ENCODE measurements at places on chromosomes 1 and 21. TPM values are rescaled to one million over a fixed set of nuclear protein-coding genes. Genes with fewer than 3 reads are reported as not detected.

DNA sequence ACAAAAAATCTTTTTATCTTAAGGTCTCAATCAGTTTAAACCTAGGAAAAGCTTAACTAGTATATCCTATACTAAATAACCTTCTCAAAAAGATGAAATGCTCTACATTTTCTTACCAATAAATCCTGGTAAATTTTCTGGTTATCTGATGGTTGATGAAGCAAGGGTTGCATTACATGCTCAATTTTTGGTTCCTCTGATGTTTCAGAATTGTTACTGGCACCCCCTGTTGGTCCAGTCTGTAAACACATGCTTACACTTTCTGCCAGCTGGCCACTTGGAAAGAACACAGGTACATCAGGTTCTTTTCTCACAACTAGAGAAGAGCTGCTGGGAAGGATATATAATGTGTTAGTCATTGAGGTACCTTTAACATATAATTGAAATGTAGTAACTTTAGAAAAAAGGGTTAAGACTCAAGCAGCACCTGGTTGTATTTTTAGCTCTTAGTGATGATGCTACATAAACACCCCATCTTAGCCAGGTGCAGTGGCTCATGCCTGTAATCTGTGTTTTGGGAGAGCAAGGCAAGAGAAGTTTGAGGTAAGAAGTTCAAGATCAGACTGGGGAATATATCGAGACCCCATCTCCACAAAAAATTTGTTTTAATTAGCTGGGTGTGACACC lies 30.9 kb upstream of the TAL1 start:
- peaks cover 12% of the 10 kb centered on the region for H3K36me3 ChIP-seq
- DNase-seq = peak; percentile 41
- no peaks in the 10 kb centered on the region for H3K27me3 ChIP-seq
- H3K4me1 ChIP-seq = no peaks in the 10 kb centered on the region
- H3K4me3 ChIP-seq = no peak overlapping the region

GRCh38 chr1:66302815-66303214 lies 231.1 kb upstream of the SGIP1 start:
- DNase-seq = peak; percentile 67
- no peaks in the 10 kb centered on the region for H3K36me3 ChIP-seq
- H3K4me1 ChIP-seq = peaks cover 35% of the 10 kb centered on the region
- peak overlapping the region; percentile 68 for H3K27ac ChIP-seq

GRCh38 chr1:23341931-23342692 lies 2.0 kb downstream of the HNRNPR start:
- H3K27ac ChIP-seq = peak overlapping the region; percentile 96
- H3K36me3 ChIP-seq = peaks cover 41% of the 10 kb centered on the region
- DNase-seq = no peak
- peaks cover 2% of the 10 kb centered on the region for H3K27me3 ChIP-seq

PROX1 gene
- 0.06 TPM for total RNA-seq

CD244 gene
- not detected for total RNA-seq

SHE gene
- total RNA-seq = not detected
